Stimulated activated CD8-positive, alpha-beta memory T cell treated with anti-CD3 and anti-CD28 coated beads, Interleukin-2, amount 100 ng/mL, for 1 hour (primary cell): ENCODE measurements at places on chromosomes 6 and 20.

DNA sequence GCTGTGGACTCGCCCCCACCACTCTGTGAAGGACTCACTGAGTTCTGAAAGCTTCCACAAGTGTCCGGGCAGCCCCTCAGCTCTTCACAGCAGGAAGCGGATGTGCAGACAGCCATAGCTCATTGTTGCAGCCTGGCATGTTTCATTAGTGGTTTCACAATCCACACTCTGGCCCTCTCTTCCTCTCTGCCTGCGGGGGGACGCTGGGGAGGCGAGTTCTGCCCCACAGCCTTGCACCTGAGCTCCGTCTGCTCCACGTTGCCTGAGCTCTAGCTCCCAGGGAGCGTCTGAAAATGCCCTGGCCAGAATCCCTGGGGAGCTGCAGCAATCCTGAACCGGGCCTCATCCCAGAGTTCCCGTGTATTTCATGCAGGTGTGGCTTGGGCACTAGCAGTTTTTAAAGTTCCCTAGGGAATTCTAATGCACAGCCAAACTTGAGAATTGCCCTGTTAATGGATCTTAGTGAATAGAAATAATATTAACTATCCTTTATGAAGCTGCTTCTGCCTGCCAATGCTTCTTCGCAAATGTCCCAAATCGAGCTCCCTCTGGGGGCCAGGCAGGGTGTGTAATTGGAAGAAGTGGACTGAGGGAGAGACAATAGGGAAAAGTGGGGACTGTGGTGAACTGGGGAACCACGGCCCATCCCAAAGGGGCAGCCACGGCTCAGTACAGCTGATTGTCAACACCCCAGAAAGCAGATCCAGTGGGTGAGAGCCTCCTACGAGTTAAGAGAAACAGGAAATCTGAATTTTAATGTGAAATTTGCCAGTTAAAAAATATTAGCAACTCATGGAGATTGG is 51.5 kb downstream of the CTCFL start:
- no peak for DNase-seq

DNA sequence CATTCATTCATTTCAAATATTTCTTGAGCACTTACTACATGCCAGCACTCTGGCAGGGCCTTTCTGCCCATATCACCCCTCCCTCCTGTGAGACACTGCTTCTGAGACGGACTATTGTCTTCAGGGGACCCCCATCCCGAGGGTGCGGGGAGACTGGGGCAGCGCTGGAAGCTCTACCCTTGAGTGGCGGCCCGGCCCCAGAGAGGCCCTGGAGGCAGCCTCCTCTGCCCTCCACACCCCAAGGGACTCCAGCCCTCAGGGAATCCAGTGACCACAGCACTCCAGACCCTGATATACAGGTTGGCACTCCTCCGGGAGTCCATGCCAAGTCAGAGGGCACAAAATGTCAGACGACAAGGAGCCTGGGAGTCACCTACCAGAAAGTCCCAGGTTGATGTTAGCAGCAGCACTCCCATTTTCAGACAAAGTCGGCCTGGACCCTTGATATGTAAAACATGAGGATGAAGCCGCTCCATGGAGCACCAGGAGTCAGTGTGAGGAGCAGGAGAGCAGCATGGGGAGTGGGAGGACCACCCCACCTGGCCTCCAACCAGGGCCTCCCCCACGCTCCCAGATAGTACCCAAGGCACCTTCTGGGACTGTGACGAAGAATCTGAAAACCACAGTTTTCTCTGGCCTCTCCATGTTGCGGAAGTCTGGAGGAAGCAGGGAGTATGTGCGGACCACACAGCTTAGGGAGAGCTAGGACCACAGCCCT is 20.7 kb downstream of the TFEB start:
- no peak for DNase-seq

- DNase-seq, result no peak
These were observed 36.6 kb downstream of the ABHD12 start for GRCh38 chr20:25353747-25354705.

GRCh38 chr20:2557873-2558580 is 21.7 kb downstream of the TMC2 start:
- no peak for DNase-seq

- DNase-seq, result no peak
These were observed 73.1 kb downstream of the TPBG start for GRCh38 chr6:82436740-82437139.

DNA sequence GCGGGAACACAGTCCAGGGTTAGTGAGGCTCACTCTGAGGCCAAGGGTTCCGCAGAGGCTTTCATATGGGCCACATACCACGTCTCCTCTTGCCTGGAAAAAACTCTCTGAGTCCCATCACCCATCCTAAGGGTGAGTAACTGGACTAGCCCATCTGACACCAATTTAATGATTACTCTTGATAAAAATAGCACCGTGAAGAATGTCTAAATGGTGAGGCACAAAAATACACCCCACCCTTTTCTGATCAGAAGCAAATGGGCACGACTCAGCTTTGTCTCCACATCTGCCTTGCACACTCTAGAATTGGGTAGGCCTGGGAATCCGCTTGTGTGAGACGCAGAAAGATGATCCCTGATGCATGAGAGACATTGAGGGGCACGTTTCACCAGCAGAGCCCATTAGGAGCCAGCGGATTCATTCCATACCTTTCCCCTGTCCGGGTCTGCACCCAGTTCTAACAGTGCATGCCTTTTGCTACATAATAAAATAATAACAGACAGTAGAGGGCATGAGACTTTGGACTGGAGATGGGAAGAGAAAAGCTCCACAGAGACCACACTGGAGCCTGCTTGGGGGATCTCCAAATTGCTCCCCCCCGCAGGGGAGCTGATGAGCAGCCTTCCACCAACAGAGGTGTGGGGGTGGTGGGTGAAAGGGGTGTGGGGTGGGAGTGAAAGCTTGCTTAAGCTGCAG is 110.0 kb upstream of the KCNK16 start:
- no peak for DNase-seq

DNA sequence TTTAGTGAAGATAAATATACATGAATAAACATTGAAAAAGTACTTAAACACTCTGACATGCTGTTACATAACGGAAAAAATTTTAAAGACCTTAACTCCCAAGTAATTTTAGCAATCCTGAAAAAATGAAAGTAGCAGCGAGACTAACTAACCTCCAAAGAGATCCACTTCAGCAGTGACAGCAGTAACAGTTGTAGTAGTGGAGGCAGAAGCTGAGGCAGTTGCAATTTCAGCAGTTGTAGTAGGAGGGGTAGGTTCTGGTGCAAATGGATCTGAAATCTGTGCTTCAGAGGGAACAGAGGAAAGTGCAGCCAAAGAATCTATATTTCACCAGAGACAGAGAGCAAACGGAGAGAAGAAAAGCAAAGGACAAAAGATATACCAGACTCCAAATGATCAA is 88.8 kb downstream of the PRSS35 start:
- no peak for DNase-seq

- DNase-seq, result no peak
These were observed 93.8 kb upstream of the SIRPA start for GRCh38 chr20:1801225-1801928.

DNA sequence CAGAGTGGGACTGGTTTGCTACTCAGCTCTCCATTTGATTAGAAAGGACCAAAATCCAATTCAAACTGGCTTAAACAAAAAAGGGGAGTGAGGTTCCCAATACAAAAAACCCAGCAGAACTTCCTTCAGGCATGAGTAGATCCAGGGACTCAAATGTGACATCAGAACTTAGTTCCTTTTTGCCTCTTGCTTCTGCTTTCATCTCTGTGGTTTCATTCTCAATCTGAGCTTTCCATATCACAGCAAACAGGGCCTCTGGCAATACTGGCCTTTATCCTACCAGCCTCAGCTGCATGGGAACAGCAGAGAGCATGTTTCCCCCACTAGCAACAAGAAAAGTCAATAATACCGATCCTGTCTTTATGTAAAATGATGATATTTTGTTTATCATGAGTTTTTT is 28.6 kb upstream of the PRELID3B start:
- no peak for DNase-seq

DNA sequence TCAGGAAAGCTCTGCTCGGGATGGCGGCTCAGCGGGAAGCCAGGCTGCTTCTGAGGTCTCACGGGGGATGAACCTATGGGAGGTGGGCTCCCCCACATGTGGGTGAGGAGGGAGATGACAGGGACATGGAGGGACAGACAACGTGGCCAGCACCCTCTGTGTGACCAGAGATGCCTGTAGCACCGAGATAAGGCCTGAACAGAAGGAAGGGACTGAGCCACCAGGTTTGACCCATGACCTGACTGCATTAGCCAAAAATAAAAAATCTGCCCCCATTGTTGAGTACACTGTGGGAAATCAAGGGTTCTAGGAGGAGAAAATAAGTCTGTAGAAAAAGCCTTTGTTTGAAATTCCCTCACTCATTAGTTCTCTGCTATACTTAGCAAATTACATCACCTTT is 105.7 kb downstream of the RNASET2 start:
- no peak for DNase-seq

DNA sequence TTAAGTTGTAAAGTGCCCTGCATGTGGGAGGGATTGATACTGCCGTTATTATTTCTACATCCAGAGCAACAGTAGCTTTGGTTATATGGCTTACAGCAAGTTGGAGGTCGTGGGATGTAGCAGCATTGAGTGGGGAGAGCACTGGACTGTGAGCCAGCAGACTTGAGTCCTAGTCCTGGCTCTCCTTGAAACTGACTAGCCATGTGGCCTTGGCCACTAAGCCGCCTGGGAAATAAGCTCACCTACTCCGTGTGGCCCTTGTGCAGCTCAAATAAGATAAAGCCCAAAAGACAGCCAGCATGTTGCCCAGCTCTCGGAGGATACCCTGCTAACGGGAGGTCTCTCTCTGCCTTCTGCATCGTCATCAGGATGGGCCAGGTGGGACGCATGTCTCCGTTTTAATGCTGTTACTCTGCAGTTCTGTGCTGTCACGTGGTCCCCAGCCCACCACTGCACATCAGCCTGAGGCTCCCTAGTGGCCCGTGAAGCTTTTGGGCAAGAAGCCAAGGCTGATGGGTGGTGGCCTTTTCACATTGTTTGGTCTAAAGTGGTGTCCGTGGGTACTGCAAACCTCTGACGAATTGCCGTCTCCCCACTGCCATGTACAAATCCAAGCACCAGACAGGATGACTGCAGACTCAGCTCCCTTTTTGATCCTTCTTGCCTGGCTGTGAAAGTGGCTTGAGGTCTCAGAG is 7.9 kb downstream of the EPB41L1 start:
- no peak for DNase-seq

DNA sequence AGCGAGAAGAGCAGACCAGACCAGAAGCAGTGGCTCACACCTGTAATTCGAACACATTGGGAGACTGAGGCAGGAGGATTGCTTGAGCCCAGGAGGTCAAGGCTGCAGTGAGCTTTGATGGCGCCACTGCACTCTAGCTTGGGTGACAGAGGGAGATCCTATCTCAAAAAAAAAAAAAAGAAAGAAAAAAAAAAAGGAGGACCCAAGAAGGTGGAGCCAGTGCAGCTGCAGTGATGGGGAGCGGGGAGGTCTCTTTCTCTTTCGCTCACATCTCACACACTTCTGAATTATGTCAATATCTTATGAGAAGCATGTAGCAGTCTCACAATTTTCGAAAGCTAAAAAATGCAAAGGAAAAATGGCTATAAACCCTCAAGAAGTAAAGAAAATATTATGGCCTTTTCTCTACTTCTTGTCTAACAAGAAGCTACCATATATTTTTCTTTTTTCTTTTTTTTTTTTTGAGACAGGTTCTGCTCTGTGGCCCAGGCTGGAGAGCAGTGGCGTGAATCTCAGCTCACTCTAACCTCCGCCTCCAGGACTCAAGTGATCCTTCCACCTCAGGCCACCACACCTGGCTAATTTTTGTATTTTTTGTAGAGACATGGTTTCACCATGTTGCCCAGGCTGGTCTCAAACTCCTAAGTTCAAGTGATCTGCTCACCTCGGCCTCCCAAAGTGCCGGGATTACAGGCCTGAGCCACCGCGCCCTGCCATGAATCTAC is 3.8 kb upstream of the SPO11 start:
- no peak for DNase-seq

GRCh38 chr6:136334465-136334846 is 44.8 kb upstream of the BCLAF1 start:
- no peak for DNase-seq

- no peak for DNase-seq
These were observed 150.4 kb upstream of the PHACTR3 start for GRCh38 chr20:59453759-59454560.

GRCh38 chr20:1862663-1863053 is 32.5 kb upstream of the SIRPA start:
- DNase-seq, result no peak

- DNase-seq, result no peak
These were observed 655.2 kb downstream of the HDGFL1 start for GRCh38 chr6:23224540-23224939.

GRCh38 chr20:50068041-50068651 is 44.8 kb downstream of the UBE2V1 start:
- no peak for DNase-seq

DNA sequence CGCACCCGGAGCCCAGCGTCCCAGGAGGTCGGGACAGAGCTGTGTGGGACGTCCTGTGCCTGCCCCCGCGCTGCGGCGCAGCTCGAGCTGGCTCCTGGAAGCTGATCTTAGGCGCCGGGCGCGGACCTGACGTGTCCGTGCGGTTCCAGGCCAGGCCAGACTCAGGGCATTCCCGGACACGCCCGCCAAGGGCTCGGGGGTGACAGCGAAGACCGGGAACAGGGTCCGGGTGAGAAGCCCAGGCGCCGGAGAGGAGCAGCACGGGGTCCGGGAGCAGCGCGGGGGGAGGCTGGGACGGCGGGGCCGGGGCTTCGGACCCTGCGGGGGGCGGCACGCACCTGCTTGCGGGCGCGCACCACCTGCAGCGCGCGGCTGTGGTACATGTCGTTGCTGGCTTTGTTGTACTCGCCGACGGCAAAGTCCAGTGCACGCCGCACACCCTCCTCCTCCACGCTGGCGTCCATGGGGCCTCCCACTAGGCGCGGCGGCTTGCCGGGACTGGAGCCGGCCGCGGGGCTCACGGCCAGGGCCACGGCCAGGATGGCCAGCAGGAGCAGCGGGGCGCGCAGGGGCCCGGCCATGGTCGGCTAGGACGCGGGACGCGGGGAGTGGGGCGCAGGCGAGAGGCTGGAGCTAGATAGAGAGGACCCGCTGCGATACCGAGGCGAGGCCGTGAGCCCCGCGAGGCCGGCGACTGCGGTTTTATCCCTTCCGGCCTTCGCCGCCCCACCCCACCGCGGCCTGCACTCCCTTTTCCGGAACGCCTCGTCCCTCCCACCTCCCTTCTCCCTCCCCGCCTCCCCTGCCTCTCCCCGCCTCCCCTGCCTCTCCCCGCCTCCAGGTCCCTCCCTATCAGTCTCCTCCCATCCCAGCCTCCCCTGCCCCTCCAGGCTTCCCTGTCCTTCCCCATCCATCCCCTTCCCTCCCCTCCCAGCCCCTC is at the start of gene CST3:
Gene CST3 (minus strand): TSS at position 674 of the 940 bp plus-strand sequence. CDS start 93 bp downstream, at position 581.
- DNase-seq, result no peak

GRCh38 chr20:13984211-13984610 is 6.2 kb downstream of the SEL1L2 start:
- DNase-seq, result no peak

- no peak for DNase-seq
These were observed 189.0 kb upstream of the SOX4 start for GRCh38 chr6:21404577-21404976.

- DNase-seq, result no peak
These were observed 77.2 kb downstream of the CDC5L start for GRCh38 chr6:44464527-44465310.
